M059J (cell line): ENCODE measurements at places on chromosomes 16 and 17. TPM values are rescaled to one million over a fixed set of nuclear protein-coding genes. Genes with fewer than 3 reads are reported as not detected.

DNA sequence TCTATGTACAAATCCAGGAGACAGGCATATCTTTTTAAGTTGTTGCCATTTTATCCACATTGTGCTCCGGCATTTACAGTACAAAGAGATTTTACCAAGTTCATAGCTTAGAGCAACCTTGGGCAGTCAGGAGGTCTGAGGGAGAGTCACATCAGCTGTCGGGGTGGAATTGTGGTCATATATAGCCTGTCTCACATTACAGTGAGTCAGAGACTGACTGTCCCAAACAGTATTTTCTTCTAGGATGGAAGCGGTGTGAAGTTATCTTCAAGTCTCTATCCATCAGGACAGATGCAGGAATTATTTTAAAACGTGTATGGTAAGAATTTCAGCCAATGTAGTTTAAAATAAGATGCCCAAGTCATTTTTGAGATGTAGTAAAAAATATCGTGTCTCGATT, 53.0 kb downstream of the GPRC5B start:
- DNase-seq: peak; percentile 78

- no peak for DNase-seq
Observed at GRCh38 chr16:76121636-76122035, 155.6 kb upstream of the CNTNAP4 start.

DNA sequence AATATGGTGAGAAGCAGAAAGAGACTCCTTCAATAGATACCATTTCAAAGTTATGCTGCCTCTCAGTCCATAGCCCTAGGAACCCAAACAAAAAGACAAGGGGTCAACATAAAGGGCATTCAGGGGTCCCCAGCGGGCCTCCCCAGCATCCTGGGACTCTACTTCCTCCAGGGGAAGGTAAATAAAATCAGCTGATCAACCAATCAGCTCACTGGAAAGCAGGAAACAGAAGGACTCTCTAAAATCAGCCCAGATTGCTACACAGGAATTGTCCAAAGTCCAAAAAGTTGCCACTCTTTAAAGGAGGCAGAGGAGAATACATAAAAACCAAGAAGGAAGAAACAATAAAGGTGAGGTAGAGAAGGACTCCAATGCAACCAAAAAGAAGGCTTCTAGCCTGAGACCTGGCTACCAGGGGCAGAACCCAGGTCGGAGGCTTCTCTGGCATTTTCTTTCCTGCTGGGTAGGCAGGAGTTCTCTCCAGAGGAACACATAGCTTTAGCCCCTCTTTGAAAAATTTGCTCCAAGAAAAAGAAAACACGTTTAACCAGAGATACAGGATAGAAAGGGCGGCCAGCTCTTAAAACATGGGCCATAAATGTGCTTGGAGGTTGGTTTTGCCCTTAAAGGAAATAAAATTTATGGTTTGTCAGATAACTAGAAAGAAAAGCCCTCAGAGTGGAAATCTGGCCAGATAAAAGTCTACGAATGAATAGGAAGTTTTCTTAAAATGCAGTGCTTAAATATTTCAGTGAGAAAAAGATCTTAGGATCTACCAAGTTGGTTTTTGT, 404.6 kb downstream of the SOX9 start:
- DNase-seq: no peak

DNA sequence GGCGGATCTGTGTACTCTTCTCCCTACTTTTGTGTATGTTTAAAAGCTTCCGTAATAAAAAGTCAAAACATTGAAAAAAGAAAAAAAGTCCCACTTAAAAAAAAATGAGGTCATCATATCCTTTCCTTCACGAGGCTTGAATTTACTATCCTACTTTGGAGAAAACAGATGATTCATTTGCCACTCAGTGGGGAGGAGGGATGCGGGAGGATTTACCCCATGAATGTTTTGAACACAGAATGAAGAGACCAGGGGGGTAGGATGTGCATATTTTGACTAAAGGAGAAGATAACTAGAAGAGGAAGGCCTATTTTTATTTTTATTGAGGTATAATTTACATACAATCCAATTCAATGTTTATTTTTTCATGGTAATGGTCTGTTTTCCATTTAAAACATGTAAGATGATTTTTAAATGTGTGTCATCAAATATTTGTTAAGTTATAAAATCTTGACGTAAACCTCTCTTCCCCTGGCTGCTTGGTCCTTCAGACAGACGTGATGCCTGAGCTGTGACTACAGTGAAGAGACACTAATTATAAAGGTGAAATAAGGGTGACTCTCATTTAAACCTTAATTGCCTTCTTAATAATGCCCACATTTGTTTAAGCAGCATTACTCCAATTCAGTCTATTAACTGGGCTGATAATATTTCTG, 135.4 kb upstream of the AXIN2 start:
- DNase-seq: peak; percentile 61

- no peak for DNase-seq
Observed at GRCh38 chr16:4094127-4094773, 22.0 kb downstream of the ADCY9 start.

GRCh38 chr17:80287038-80287437, 26.4 kb downstream of the RNF213 start:
- DNase-seq: no peak

DNA sequence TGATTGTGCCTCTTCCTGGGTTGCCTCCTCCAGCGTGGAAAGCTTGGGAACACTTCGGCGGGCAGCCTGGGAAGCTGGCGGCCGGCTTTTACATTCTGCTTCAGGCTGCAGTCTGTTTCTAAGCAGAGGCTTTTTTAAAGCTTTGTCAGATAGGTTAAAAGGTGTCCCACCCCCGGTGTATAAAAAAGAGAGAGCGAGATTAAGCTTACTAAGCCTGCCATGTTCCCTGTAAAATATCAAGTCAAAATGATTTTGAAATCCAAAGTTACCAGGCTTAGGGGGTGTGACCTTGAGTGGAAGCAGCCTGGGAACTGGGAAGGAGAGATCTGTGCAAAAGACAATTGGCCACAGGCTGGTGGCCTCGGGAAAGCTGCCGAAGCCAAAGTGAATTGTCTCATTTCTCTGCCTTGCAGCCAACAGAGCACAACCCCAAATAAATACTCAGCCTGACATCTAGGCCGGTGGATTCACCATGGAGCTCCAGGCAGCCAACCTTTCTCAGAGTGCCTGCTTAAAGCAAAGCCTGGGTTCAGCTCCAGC, 254.5 kb downstream of the FTO start:
- no peak for DNase-seq

The CCL16 gene
- not detected in 2 replicates for total RNA-seq

The CTRB2 gene
- total RNA-seq: not detected in 2 replicates

The ABCA6 gene
- total RNA-seq: not detected in 2 replicates

The MMP28 gene
- 0.17 and 1.2 TPM in 2 replicates for total RNA-seq
